Activated CD4-positive, alpha-beta memory T cell treated with anti-CD3 and anti-CD28 coated beads, Interleukin-2, amount 10 ng/mL, durations not matched to agents 7 days and 5 days (primary cell): ENCODE measurements at places on chromosomes 12 and 14. TPM values are rescaled to one million over a fixed set of nuclear protein-coding genes. Genes with fewer than 3 reads are reported as not detected.

TTC6 gene
- total RNA-seq: not detected

BMAL2 gene
- total RNA-seq: 28.8 TPM

DNA sequence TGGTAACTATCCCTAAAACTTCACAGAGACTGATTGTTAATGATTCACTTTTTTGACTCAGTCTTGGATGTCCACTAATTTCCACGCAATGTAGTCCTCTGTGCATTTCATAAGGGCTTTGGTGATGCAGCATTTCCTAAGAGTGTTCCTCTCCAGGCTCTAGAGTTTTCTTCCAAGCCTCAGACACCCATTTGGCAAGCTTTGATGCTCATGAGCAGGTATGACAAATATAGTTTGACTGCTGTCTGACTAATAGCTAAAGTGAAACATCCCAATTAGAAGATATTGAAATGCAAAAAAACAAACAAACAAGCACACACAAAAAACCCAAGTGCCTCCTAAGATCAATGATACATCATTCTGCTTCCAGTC lies 1.5 kb upstream of the VAMP1 start:
- peaks cover 8% of the 10 kb centered on the region for H3K27me3 ChIP-seq
- peaks cover 40% of the 10 kb centered on the region for H3K4me1 ChIP-seq
- no peak overlapping the region for H3K4me3 ChIP-seq
- DNase-seq: no peak
- peaks cover 25% of the 10 kb centered on the region for H3K36me3 ChIP-seq

DNA sequence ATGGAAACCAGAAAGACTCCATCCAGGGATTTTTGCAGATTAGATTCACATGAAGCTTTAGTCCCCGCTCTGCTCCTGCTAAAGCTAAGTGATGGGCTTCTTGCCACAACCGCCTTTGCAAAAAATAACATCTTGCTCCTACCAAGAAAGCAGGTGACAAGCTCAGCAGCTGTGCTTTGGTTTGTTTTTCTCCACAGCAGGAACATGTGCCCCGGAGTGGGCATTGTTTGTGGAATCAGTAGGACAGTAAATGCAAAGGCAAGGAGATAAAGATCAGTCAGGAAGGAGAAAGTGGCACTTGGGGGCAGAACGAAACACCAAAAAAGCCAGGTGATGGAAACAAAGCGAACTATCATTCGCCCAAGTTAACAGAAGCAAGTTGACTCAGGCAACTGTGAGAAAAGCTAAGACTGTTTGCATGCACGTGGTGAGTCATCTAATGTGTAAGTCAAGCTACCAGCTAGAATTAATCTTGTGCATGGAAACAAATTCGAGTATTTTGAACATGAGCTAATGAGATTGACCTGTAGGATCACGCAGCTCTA lies 165.5 kb upstream of the PLXNC1 start:
- DNase-seq: peak; percentile 24
- no peak overlapping the region for H3K27ac ChIP-seq
- no peak overlapping the region for H3K4me3 ChIP-seq
- H3K27me3 ChIP-seq: peaks cover 6% of the 10 kb centered on the region

DNA sequence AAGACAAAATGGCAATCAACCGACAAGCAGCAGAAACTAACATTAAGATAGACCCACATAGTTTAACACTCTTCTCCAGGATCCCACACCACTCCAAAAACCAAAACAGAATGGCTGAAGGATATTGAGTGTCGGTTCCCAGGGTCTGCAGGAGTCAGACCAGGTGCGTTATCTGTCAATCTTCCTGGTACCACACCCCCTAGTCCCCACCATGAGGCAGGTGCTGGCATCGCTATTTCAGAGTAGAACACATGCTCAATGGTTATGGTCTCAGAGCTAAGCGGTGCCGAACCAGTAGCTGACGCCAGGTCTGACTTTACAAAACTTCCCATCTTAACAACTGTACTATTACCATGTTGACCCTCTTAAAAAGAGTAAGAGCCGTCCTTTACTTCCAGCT lies 10.2 kb downstream of the STX2 start:
- peaks cover 3% of the 10 kb centered on the region for H3K36me3 ChIP-seq
- H3K27me3 ChIP-seq: no peaks in the 10 kb centered on the region
- peaks cover 18% of the 10 kb centered on the region for H3K4me1 ChIP-seq

DNA sequence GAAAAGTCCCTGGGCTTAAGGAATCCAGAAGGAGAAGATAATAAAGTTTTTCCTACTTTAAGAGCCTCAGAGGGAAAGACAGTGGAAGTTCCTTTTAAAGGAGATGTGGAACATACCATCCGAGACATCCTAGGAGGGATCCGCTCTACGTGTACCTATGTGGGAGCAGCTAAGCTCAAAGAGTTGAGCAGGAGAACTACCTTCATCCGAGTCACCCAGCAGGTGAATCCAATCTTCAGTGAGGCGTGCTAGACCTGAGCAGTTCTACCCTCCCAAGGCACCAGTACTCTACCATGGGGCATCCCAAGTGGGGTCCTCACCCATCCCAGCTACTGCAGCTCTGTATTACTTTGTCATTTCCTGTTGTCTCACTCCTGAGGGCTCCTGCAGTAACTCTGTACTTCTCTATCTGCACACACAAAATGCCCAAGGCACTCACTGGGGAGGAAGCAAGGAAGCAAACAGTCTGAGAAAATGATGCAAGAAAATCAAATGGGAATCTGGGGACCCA lies 3.8 kb downstream of the TINF2 start:
- H3K4me3 ChIP-seq: no peak overlapping the region
- H3K27me3 ChIP-seq: no peaks in the 10 kb centered on the region
- H3K36me3 ChIP-seq: peaks cover 78% of the 10 kb centered on the region
- peaks cover 79% of the 10 kb centered on the region for H3K4me1 ChIP-seq

DNA sequence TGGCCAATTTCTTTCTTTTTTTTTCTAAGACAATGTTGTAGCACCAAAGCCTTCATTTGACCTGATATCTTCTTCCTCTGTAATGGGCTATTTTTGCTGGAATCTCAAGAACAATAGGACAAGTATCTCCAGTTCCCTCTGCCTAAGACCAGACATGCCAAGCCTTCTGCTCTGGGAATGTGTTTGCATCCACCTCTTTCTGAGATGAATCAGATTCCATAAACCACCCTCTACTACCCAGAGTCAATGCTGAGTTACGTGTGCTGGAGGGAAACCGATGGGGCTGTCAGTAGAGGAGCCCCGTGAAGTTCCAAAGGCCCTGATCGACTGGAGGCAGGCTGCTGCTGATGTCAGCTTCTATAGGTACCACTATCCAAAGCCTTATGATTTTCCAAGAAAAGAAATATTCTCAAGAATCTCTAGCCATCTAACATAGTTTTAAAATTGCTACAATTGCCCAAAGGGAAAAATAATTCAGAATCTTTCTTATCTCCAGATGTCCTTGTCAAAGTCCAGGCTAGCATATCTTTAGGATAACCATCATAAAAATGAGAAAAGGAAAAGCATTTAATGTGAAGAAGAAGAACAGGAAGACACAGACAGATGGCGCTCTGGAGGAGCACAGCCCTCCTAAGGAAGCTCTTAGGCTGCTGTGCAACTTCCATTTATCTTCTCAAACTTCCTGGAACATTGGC lies 101.9 kb downstream of the SLC8A3 start:
- H3K4me3 ChIP-seq: no peak overlapping the region
- no peaks in the 10 kb centered on the region for H3K36me3 ChIP-seq
